ENCODE measurements at places on chromosomes 1 and 21.

DNA sequence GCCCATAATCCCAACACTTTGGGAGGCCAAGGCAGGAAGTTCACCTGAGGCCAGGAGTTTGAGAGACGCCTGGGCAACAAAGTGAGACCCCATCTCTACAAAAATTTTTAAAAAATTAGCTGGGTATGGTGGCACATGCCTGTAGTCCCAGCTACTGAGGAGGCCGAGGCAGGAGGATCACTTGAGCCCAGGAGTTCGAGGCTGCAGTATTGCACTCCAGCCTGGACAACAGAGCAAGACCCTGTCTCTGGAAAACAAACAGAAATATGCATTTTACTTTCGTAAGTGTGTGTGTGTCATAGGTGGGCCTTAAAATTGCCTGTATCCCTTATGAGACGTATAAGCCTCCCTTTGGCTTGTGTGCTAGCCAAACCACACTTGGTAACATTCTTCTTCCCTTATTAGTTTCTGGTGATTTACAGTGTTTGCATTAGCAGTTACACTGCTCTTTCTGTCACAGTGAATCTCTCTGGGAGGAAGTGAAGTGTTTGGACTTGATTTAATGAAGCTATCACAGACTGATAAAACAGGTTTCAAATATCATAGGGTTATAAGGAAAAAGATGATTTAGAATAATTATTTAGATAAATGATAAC is 48.9 kb upstream of the KIF26B start:
- DNase-seq, result no peak

GRCh38 chr1:12231276-12231595 is 1.4 kb downstream of the VPS13D start:
- DNase-seq, result no peak

GRCh38 chr1:85326336-85326735 is 49.9 kb upstream of the BCL10 start:
- DNase-seq, result no peak

DNA sequence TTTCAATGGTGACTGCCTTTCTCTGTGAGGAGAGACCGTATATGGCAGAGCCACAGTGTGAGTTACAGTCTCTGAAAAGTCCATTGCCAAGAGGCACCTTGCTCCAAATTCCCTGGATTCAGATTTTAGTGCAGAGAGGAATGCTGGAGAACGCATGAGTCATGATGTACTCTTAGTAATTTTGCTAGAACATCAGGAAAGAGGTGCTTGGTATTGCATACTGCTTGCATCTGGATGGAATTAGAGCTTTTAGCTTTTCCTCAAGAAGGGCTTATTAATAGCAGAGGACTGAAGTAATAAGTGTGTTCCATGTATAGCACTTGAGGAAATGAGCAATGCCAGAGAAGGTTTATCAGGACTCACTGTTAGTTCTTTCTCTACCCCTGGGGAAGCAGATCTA is 40.5 kb upstream of the AKT3 start:
- no peak for DNase-seq

GRCh38 chr1:7013833-7014639 is 228.8 kb downstream of the CAMTA1 start:
- no peak for DNase-seq

DNA sequence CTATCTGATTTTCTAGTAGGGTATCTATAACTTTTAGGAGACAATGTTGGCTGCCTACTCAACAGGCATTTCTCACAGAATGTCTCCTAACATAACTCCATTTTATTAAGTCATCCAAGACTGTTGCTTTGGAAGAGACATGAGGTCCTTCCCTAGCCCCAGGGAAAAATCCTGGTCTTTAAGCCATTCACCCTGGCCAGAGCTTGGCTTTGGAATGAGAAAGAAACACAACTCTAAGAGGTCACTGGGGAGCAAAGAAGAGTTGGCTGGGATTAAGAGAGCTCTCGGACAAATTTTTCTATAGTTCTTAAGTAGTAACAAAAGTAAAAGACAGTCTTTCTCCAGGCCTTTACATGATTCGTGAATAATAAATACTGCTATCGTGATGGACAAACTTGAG is 57.9 kb downstream of the PCNX2 start:
- no peak for DNase-seq

DNA sequence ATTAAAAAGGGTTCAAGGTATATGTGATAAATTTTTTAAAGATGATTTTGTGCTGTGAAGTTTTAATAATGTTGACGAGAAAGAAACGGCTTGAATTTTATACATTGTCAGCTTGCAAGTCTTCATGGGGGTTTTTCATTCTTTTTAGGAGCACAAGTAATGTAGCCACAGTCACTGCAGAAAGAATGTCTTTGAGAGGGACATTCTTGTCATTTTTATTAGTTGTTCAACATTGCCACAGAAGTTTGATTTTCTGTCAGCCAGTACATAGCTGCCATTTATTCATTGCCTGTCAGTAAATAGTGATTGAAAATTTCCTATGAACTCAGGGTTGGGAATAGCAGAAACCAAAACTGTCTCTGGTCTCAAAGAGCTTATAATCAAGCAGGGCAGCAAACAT is 156.3 kb downstream of the DHRS3 start:
- DNase-seq, result no peak

DNA sequence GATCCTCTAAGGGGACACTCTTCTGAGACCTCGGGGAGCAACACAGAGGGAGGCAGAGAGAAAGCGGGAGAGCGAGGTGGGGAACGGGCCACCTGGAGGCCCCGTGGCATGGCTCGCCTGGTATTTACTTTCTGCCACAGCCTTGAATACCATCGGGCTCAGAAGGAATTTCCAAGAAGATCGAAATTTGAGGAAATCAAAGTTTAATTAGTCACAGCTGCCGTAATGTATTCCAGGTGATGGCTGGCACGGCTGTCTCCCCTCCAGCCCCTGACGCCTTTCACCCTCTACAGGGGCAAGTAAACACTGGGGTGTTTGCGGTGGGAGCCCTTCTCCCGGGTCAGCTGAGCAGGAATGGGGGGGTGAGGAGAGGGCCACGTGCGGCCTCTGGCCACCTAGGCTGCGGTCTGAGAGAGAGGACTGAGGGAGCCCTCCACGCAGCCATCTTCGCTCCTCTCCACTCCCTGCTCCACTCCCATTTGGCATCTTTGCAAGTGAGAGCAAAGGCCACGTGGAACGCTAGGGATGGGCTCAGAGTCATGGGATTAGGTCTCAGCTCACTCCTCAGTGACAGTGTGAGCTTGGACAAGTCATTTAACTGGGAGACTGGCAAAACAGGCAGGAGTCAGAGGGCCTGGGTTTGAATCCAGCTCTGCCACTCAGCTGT is 125.2 kb downstream of the SYF2 start:
- no peak for DNase-seq

GRCh38 chr1:212698467-212699103 is 1.1 kb downstream of the BATF3 start:
- no peak for DNase-seq
